NCI-H1417 (cell line): ENCODE measurements at places on chromosomes 16 and 17.

- DNase-seq = peak; percentile 19
These were observed 37.0 kb downstream of the STXBP4 start for GRCh38 chr17:55005520-55005919.

GRCh38 chr16:77943801-77944200, 78.5 kb upstream of the CLEC3A start:
- DNase-seq = peak; percentile 98

DNA sequence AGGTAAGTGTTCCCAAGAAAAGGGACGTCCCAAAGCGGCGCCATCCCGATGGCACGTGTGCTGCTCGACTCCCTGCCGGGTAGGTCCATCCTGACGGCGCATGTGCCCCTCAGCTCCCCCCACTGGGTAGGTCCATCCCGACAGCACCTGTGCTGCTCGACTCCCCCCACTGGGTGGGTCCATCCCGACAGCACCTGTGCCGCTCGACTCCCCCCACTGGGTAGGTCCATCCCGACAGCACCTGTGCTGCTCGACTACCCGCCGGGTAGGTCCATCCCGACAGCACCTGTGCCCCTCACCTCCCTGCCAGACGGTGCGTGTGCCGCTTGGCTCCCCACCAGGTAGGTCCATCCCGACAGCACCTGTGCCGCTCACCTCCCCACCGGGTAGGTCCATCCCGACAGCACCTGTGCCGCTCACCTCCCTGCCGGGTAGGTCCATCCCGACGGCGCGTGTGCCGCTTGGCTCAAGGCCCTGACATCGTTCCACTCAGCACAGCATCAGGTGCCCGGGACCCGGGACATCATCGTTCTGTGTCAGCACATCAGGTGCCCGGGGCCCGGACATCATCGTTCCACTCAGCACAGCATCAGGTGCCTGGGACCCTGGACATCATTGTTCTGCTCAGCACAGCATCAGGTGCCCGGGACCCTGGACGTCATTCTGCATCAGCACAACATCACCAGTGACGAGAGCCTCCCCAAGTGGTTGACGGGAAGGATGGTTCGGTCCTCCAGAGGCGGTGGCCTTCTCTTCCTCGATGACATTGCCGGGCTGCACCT, 5.7 kb upstream of the FN3K start:
- no peak for DNase-seq

- no peak for DNase-seq
These were observed 818.2 kb downstream of the KCNJ18 start for GRCh38 chr17:22510504-22510903.

DNA sequence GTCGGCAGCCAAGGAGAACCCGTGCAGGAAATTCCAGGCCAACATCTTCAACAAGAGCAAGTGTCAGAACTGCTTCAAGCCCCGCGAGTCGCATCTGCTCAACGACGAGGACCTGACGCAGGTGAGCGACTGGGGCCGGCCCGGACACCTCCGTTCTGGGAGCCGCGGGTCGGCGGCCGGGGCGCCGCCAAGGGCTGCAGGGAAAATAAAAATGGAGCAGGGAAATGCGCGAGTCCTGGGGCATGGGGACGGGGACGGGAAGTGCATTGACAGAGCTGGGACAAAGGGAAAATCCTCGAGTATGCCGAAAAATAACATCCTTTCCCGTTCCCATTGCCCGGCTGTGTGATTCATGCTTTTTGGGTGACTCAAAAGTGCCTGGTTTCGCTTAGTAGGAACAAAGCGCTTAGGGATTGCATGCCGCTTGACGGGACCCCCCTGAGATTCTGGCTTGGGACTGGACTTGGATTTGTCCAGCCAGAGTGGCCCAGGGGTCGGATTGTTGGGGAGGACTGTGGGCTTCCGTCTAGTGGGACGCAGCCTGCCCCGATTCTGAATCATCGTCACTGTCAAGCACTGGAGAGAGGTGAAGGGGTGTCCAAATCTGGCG, 699 bp downstream of the MPRIP start:
- peak; percentile 18 for DNase-seq
